ENCODE measurements at places on chromosomes 1 and 21.
A peak's percentile ranks its signal among the peaks of the same experiment; 100 is the strongest.

- H3K27ac ChIP-seq = no peak overlapping the region
- no peak overlapping the region for H3K4me3 ChIP-seq
- no peaks in the 10 kb centered on the region for H3K36me3 ChIP-seq
These were observed 35.2 kb downstream of the ELAPOR1 start for GRCh38 chr1:109148987-109149561.

GRCh38 chr1:20158358-20159070 lies 19.4 kb downstream of the PLA2G2F start:
- peaks cover 13% of the 10 kb centered on the region for H3K4me1 ChIP-seq
- no peaks in the 10 kb centered on the region for H3K36me3 ChIP-seq
- no peaks in the 10 kb centered on the region for H3K27me3 ChIP-seq
- ATAC-seq = no peak
- H3K4me3 ChIP-seq = no peak overlapping the region

DNA sequence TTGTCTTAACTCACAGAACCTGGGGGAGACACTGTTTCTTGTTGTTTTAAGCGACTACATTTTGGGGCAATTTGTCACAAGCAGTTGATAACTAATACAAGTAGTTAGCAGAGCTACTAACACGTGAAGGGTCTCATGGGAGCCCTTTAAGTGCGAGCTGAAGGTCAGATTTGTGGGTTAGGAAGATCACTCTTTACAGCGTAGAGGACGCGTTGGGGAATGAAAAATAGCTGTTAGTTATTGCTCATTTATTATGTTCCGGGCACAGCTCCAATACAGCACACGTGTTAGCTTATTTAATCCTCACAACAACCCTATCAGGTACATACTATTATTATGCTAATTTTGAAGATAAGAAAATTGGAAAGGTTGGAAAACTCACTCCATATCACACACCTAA lies 95.9 kb downstream of the ACTL8 start:
- H3K4me1 ChIP-seq = no peaks in the 10 kb centered on the region
- H3K27ac ChIP-seq = no peak overlapping the region
- ATAC-seq = no peak
- H3K4me3 ChIP-seq = no peak overlapping the region

DNA sequence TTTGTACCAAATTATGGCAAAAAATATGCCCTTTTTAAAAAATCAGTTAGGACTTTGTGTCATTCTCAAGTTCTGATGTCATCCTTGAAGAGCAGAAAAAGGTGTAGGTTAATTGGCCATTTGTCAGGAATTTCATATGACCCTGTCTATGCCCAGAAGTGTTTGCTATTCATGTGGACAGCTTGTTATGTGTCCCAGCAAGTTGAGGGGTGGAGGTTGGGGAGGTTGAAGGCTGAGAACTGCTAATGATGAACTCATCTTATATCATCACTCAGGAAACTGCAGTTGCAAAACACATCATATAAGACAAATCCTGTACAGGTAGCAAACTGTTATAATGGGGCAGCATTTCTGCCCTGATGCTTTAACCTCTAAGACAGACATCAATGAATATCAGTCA lies 106.5 kb downstream of the PHTF1 start:
- no peak for ATAC-seq
- H3K27me3 ChIP-seq = no peaks in the 10 kb centered on the region
- H3K4me1 ChIP-seq = no peaks in the 10 kb centered on the region
- no peak overlapping the region for H3K27ac ChIP-seq
- no peaks in the 10 kb centered on the region for H3K36me3 ChIP-seq
- H3K4me3 ChIP-seq = no peak overlapping the region

DNA sequence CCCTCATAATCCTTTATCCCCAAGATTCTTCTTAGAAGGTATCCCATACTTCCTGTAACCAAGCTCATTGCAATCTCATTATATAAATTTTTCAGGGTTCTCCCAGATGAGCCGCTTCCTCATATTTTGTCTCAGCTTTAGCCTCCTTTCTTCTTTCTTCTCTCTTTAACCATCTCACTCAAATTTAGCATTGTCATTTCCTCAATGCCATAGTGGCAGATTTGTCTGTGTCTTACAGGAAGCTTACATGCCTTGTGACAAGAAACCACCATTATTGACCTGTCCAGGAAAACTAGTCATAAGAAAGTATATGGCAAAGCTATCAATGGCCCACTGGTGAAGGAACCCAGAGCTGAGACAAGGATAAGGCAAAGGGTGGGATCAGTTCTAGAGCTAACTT lies 6.0 kb upstream of the FCRL2 start:
- H3K27me3 ChIP-seq = no peaks in the 10 kb centered on the region
- H3K36me3 ChIP-seq = peaks cover 17% of the 10 kb centered on the region
- H3K4me1 ChIP-seq = peaks cover 86% of the 10 kb centered on the region
- peak overlapping the region; percentile 69 for H3K27ac ChIP-seq
- ATAC-seq = no peak

DNA sequence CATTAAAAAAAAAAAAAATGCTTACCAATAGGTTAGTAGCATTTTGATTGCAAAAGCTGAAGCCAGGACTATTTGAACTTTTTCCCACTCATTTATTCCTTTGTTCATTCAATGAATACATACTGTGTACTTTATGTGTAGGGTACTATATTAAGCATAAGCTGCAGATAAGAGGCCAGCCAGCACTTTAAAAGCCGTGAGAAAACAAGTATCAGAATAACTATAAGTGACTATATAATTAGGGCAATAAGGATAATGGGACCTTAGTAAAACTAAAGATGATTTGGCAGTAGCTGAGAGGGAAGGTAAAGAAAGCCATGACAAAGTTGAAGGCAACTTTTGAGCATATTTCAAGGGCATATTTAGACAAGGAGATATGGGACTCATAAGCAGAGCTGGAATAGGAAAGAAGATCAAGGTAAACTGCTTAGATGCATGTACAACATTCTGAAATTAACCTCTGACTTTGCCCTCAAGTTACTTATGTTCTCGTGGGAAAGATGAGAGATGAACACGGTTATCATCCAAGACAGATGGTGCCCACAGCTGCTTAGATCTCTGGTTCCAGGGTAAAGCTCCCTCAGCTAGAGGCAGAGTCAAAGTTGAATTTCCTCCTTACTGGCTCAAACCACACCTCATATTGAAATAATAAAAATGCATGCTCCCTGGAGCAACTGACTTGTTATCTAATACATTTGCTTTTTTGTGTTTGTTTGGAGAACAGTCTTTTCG lies 44.0 kb upstream of the FMO2 start:
- H3K4me3 ChIP-seq = no peak overlapping the region
- no peaks in the 10 kb centered on the region for H3K4me1 ChIP-seq
- peaks cover 34% of the 10 kb centered on the region for H3K27me3 ChIP-seq

- no peak overlapping the region for H3K27ac ChIP-seq
- H3K36me3 ChIP-seq = peaks cover 26% of the 10 kb centered on the region
- H3K27me3 ChIP-seq = no peaks in the 10 kb centered on the region
- H3K4me1 ChIP-seq = no peaks in the 10 kb centered on the region
- ATAC-seq = no peak
These were observed 69.3 kb downstream of the SLC25A24 start for GRCh38 chr1:108130794-108131193.

DNA sequence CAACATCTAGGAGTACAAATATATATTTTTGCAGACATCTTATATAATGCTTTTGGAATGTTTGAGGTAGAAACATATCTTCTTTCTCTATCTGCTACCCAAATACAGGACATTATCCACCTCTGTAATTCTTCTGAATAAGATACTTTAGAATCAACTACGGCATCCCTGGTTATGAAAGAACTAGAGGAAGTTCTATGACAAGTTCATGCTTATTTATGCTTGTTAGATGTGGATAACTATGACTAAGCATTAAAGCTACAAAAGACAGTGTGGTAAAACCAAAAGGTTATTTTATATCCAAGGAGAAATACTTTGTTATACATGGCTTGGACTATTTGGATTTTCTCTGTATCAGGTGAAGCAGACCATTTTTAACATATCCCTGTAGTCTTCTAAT lies 894.0 kb downstream of the KCNT2 start:
- no peaks in the 10 kb centered on the region for H3K27me3 ChIP-seq
- H3K27ac ChIP-seq = no peak overlapping the region
- no peaks in the 10 kb centered on the region for H3K36me3 ChIP-seq
- no peak overlapping the region for H3K4me3 ChIP-seq
- no peak for ATAC-seq

DNA sequence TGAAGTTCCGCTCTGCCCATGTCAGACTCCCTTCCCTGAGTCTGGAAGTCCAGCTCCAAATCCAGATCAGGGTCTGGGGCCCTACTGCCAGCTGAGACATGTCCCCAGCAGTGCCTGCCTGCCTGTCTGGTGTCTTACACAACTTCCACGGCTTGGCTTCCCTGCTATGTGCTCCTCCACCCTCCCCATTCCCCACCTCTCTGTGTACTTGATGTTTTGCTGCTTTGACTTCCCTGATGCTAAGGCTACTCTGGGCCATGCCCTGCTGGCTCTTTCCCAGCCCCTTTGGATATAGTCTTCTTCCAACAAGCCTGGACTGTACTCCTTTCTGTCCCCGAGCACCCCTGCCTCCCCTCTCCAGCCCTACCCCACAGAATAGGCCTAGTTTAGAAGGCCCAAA lies 7.3 kb downstream of the GJA5 start:
- peak; percentile 37 for ATAC-seq
- no peaks in the 10 kb centered on the region for H3K36me3 ChIP-seq
- H3K4me1 ChIP-seq = no peaks in the 10 kb centered on the region
- H3K27me3 ChIP-seq = no peaks in the 10 kb centered on the region

GRCh38 chr1:175221557-175222175 lies 29.1 kb upstream of the KIAA0040 start:
- peak overlapping the region; percentile 75 for H3K27ac ChIP-seq
- no peak for ATAC-seq
- H3K4me3 ChIP-seq = no peak overlapping the region
- no peaks in the 10 kb centered on the region for H3K36me3 ChIP-seq

DNA sequence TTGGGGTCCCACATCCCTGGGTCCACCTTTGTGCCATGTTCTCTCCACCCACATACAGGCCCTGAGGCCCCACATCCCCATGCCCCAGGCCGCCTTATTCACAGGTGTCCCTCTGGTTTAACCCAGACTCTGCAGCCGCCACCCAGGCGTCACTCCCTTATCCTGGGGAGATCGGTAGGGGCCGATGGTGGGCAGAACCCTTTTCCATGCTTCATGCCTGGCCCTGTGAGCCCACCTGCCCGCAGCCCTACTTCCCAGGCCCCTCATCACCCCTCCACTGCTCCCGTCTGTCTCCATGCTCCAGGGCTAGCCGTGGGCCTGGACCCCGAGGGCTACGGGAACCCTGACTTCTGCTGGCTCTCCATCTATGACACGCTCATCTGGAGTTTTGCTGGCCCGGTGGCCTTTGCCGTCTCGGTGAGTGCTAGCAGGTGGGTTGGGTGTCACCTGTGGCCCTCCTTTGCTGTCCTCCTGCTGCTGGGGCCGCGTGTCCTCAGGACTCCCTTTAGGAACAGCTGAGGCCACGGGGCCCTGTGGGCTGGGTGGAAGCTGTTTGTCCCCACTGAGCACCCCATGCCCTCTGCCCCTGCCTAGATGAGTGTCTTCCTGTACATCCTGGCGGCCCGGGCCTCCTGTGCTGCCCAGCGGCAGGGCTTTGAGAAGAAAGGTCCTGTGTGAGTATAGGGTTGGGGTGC lies 12.2 kb downstream of the PSRC1 start:
- no peak overlapping the region for H3K4me3 ChIP-seq
- H3K36me3 ChIP-seq = no peaks in the 10 kb centered on the region
- ATAC-seq = no peak
- no peak overlapping the region for H3K27ac ChIP-seq
- peaks cover 6% of the 10 kb centered on the region for H3K4me1 ChIP-seq
- peaks cover 31% of the 10 kb centered on the region for H3K27me3 ChIP-seq

DNA sequence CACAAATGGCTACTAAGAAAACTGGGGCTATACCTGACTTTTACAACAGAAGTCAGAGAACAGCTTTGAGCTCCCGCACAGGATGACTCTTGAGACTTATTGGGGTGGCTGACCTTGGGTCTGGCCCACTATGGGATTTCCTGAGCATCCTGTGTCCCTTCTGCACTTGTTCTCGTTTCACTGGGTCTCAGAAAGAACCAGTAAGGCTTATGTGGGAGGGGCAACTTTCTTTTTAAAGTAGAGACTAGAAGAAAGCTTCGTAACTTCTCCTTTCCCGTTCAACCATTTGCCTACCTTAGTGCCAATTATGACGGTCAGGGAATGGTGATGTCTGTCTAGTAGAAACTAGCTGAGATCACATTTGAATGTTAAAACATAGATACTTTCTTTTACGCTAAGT lies 59.5 kb upstream of the C1orf105 start:
- peaks cover 33% of the 10 kb centered on the region for H3K4me1 ChIP-seq
- H3K27ac ChIP-seq = no peak overlapping the region
- no peaks in the 10 kb centered on the region for H3K27me3 ChIP-seq
- no peaks in the 10 kb centered on the region for H3K36me3 ChIP-seq
- peak overlapping the region; percentile 10 for H3K4me3 ChIP-seq

DNA sequence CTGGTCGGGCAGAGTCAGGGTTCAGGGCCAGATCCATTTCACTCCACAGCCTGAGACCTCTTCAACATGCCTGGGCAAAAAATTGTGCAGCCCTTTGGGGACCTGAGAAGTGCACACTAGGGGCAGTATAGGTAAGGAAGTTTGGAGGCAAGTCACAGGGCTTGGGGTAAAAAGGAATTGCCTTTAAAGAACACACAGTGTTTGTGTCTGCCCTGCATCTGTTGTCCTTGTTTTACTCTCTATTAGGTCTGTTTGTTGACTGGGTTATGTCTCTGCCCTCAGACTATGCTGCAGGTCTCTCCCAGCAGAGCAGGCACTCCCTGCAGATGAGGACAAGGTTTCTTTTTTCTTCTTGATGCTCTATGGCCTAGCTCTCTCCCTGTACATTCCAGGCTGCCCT lies 22.0 kb downstream of the LDLRAD2 start:
- H3K27ac ChIP-seq = no peak overlapping the region
- peaks cover 47% of the 10 kb centered on the region for H3K36me3 ChIP-seq
- no peaks in the 10 kb centered on the region for H3K4me1 ChIP-seq
- H3K27me3 ChIP-seq = no peaks in the 10 kb centered on the region
- ATAC-seq = no peak

DNA sequence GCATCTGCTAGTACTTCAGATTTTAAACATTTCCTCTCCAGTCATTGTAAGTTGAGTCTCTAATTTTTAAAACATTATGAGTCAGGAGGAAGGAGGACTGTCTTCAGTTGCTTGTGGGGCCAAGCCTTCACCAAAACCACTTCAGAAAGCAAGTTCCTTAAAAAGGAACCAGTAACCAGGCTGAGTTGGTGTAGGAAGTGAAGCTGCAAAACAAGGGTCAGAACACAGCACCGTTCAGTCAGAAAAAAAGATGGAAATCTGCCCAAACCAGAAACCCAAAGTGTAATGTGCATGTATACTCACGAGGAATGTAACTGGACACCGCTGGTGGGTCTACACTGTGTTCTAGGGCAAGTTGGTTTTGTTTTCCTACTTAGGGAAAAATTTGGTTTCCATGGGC lies 402.1 kb downstream of the SETD4 start:
- ATAC-seq = peak; percentile 47
- H3K36me3 ChIP-seq = no peaks in the 10 kb centered on the region
- H3K27ac ChIP-seq = no peak overlapping the region
- peaks cover 9% of the 10 kb centered on the region for H3K27me3 ChIP-seq
- no peak overlapping the region for H3K4me3 ChIP-seq
- no peaks in the 10 kb centered on the region for H3K4me1 ChIP-seq
